Stimulated activated CD8-positive, alpha-beta memory T cell treated with anti-CD3 and anti-CD28 coated beads, Interleukin-2, amount 100 ng/mL, for 1 hour (primary cell): ENCODE measurements at places on chromosomes 3 and 15.

GRCh38 chr3:30502051-30502741 lies 104.2 kb upstream of the TGFBR2 start:
- DNase-seq = no peak

GRCh38 chr3:87200060-87200647 lies 27.0 kb upstream of the CHMP2B start:
- no peak for DNase-seq

- no peak for DNase-seq
Measured at GRCh38 chr15:66738116-66738515, 36.1 kb downstream of the SMAD6 start.

DNA sequence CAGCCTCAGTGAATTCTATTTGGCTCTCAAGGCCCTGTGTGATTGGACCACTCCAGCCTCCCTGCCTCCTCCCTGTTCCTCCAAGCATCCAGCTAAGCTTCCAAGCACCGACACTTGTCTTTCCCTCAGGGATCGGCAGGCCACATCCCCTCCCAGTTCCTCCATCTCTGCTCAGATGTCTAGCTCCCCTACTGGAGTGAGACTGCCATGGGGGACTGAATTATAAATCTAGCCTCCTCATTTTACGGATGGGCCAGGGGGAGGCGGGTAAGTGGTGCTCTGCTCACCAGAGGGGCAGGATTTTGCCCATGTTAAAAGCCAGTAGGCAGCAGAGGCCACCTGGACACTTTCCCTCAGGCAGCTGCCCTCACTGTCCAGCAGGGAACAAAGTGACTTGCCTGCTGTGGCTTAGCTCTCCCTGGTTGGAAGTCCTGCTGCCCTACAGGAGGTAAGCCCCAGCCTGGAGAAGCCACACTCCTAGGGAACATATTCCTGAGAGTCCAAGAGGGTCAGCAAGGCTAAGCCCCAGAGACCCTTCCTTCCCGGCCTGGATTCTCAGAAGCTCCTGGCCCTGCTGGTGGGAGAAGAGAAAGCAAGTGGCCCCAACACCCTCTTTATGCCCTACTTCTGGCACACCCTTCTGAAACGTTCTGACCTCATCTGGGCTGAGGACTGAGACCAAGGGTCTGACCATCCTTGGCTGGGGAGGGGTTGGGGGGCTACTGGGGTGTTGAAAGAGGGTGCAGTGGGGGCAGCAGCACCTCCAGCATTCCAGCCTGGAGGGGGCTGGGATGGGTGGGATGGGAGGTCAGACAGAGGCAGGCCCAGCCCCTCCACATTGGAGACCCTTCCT lies 9.1 kb upstream of the HHATL start:
- no peak for DNase-seq

DNA sequence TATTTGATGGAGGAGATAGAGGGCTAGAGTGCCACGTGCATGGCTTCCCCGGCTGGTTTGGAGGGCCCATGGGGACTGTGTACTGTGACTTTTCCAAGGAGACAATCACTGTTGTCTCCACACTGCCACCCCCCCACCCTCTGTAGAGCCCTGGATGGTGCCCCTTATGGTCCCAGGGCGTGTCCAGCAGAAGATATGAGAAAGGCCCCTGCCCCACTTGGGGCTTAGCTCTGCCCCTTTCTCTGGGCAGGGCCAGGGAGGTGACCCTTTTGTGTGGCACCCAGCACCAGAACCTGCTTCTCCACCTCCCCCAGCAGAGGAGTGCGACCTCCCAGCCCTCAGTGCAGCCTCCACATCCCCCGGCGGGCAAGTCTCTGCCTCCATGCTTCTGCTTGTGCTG lies 32.1 kb downstream of the SPSB4 start:
- DNase-seq = no peak

DNA sequence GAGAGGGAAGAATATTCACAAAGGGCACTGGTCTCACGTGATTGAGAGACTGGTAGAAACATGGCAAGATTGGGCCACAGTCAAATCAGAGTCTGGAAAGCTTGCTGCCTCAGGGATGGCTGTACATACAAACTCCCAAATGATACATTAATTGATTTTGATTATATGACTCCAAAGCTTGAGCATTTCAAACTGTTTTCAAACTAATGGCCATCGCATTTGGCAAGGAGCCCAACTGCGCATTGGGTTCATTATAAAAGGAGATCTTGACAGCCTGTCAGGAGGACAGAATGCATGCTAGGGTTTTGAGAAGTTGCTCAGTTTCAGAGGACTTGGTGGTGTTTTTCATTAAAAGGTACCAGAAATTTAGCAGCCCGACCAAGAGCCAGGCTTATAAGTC lies 117.7 kb downstream of the PTPRG start:
- DNase-seq = no peak

DNA sequence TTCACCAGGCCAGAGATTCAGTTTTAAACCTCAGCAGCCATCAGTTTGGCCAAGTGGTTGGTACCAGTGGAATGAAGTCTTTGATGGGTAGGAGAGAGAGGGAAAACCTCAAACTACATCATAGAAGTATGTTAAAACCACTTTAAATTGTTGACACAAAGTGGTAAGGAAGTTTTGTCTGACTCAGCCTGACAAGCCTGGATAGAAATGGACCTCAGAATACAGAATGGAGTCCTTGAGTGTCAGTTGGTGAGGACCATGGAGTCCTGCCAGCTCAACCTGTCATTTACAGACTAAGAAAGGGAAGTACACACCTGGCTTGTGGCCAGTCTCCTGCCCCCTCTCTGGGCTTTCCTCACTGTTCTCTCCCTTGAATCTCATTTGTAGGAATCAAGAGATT lies 12.1 kb downstream of the EAF1 start:
- no peak for DNase-seq

DNA sequence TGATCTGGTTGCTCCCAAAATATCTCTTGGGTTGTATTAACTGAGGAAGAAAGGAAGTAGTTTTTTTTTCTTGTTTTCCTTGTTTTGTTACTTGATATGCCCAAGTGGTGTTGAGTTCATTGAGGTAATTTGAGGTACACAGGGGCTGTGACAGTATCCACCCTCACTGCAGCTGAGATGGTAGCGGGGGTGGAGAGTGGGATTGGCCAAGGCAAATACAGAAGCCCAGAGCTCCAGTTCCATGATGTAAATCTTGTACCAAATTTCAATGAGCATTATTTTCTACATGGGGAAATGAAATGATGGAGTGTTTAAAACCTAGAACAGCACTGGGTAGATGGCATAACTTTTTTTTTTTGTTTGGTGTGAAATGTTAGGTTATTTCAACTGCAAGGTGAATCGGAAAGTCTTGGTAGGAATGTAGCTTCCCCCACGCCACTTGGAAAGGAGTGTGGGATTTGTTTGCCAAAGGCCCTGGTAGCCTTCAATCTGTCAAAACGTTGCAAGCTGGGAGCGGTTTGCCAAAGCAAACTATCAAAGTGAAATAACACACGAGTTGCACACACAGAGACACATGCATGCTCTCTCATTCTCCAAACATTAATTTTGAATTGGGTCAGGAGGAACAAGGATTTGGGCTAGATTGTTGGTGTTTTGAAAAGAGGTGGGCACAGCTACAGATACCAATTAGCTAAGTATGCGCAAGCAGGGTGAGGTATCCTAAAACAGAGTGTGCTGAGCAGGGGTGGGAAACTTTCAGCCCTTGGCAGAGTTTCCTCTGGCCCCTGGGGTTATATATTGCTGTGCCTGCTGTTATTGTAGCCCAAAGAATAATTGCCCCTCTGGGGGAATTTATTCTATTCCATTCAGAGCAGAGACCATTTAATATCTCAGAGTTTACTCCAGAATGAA lies 34.6 kb downstream of the THSD4 start:
- no peak for DNase-seq

GRCh38 chr3:2910997-2911396 lies 199.2 kb downstream of the IL5RA start:
- DNase-seq = no peak

GRCh38 chr3:15102836-15103235 lies 3.9 kb upstream of the RBSN start:
- no peak for DNase-seq

DNA sequence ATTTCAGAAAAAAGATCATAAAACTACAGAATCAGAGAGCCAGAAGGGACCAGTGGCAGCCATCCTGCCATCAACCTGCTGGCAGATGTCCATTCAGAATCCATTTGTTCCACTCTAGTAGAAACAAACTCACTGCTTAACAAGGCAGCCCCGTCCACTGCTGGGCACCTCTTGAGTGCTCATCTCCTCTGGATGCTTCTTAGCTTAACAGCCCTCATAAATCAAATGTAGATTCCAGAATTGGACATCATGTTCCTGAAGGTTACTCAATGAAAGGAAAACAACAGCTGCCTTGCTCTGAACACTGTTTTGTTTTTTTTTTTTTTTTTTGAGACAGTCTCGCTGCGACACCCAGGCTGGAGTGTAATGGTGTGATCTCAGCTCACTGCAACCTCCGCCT lies 37.3 kb downstream of the ABCC5 start:
- DNase-seq = no peak

- no peak for DNase-seq
Measured at GRCh38 chr3:46897829-46898320, 20.4 kb downstream of the PTH1R start.

DNA sequence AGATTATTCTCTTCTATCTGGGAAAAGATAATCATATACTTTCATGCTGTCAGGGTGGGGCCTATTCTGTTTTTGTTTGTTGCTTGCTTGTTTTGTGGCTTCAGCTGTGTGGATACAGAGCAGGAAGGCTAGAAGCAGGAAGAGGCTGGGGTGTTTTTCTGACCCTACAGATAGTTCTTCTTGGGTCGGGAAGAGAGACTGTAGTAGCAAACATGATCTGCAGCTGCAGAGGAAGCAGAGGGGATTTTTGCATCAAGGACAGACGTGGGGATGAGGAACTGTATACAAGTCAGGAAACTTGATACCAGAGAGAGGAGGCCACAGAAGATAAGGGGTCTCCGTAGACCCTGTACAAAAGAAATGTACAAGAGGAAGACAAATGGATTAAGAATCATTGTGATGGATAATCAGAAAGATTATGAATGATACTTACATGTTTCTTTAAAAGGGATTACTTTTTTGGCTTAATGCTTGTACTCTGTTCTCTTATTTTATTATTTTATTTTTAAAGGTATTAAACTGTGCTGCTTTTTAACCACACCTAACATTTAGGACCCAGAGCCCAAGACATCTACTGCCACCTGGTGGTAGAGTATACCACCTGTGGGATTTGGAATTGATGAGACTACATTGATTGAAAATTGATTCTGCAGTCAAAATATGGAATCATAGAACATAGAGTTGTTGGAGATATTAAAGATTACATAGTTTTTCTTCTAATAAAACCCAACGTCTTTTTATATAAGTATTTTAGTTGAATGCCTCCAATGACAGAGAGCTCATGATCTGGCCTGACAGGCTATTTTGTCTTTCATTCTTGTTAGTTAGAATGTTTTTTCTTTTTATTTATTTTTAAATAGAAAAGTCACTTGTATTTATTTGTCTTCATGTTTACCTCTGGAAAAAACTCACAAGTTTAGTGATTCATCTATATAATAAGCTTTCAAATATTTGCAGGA lies 87.3 kb upstream of the ROPN1 start:
- no peak for DNase-seq

DNA sequence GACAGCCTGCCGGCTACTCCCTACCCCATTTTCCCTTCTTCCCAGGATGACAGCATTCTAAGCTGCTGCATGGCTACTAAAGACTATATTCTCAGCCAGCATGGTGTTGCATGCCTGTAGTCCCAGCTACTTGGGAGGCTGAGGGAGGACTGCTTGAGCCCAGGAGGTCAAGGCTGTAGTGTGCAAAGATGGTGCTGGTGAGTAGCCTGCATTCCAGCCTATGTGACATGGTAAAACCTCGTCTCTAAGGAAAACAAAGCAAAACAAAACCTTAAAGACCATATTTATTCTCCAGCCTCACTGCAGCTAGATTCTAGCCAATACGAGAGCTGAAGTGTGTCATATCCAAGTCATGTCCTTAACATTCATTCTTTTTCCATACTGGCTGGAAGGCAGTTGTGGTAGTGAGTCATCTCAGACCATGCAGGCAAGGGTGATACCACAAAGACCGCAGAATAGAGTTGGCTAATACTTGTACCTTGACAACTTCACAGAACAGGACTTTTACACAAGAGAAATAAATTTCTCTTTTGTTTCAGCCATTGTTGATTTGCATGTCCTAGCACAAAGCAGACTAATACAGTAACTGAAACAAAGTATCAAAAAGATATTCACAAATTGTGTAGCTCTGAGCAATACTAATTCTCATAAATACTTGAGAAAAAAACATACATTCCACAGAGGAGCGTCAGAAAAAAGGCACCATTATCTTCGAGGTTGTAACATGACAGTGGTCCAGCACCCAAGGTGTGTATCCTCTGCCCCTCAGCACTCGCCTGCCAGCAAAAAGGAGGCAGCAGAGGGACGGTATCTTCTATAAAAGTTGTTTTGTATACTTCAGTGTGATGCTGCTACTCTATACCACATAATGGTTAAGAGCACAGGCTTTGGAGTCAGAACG lies 14.8 kb downstream of the PBRM1 start:
- DNase-seq = no peak

DNA sequence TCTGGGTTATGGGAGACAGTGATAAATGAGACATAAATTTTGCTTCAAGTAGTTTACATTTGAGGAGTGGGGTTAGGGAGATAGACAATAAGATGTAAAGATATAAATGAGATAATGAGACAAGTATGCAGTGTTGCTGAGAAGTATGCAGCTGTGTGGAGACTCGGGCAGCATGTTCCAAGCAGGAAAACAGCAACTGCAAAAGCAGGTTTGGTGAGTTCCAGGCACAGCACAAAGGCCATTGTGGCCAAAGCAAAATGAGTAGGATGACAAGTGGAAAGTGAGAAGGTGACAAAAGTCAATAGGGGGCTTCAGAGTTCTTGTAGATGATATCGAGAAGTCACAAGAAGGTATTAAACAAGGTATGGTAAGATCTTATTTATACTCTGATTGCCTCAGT lies 259.1 kb upstream of the PEX5L start:
- no peak for DNase-seq

- no peak for DNase-seq
Measured at GRCh38 chr3:107894998-107895397, 195.8 kb downstream of the CD47 start.
